ENCODE measurements at places on chromosomes 2 and 18.

GRCh38 chr2:23944976-23945375 is 4.7 kb downstream of the UBXN2A start:
- DNase-seq, result no peak

DNA sequence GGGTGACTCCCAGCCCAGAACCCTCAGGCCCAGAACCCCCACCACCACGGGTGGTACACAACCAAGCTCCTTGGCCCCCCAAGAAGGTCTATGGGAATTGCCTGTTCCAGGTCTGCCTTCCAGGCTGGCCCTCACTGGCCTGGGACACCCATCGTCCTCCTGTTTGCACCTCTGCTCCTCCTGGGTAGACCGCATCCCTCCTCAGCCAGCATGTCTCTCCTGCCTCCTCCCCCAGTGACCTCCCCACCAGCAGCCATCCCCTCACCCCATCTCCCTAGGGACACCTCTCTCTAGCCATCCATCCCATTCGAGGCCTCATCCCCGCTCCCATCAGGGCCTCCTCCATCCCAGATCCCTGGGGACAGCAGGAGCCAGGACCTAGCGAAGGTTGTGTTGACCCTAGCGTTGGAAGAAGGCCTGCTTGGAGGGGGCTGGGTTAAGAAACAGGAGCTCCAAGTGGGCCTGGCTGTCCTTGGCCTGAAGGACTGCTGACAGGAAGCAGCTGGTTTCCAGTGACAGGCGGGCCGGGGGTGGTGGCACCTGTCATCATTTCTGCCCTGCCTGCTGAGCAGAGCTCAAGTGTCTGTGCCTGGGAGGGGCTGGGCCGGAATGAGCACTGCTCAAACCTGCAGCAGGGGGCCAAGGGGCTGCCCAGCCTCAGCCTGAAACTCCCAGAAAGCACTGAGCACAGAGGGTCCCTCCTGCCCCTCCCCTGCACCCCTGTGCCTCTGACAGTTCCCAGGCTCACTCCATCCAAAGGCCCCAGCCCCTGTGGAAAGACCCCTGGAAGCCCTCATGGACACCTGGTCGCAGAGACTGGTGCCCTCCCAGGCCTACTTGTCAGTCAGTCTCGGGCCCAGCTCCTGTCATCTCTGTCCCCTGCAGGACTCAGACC is 96.0 kb upstream of the OTOS start:
- DNase-seq, result no peak

- no peak for DNase-seq
Observed at GRCh38 chr2:139031722-139032121, 251.5 kb upstream of the NXPH2 start.

- no peak for DNase-seq
Observed at GRCh38 chr2:217261452-217261851, 401.6 kb upstream of the TNP1 start.

DNA sequence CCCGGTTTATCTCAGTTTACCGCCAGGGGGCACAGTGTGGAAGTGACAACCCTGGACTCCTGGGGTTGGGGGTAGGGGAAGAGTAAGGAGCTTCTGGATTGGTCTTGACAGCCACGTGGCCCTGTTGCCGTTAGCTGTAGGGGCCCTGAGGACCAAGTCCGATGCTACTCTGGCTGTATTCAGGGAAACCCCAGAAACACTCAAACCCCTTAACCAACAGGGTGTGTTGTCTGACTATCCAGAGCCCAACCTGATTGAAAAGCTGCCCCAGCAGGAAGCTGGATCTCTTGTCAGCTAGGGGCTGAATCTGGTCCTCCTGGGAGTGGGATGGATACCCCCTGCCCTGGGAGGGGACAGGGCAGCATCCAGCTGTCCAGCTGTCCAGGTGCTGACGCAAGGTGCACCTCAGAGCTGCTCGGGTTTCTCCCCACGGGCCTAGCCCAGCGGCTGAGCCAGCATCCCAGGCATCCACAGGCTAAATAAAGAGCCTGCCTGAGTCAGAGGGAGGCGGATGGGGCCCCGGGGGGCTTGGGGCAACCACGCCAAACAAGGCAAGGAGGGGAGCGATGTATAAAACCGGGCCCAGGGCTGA is 3.1 kb upstream of the GMPPA start:
- peak; percentile 44 for DNase-seq

GRCh38 chr2:118747066-118747465 is 100.4 kb downstream of the EN1 start:
- no peak for DNase-seq
